Left ventricle myocardium superior (tissue), 1 donor: ENCODE measurements at places on chromosomes 5 and 9. TPM values are rescaled to one million over a fixed set of nuclear protein-coding genes. Genes with fewer than 3 reads are reported as not detected.

Gene SLC4A9
- not detected for total RNA-seq

Gene MOCS2
- 90.5 TPM for total RNA-seq

Gene CKMT2
- 2,067 TPM for total RNA-seq

Gene CCDC152
- total RNA-seq: 0.77 TPM

Gene DND1
- total RNA-seq: 0.67 TPM

Gene GFI1B
- 0.25 TPM for total RNA-seq

Gene NR4A3
- total RNA-seq: 4.1 TPM

Gene ADAMTSL1
- total RNA-seq: 0.97 TPM

Gene VCAN
- total RNA-seq: 16.9 TPM

Gene TENT4A
- 10.7 TPM for total RNA-seq

Gene PDCD1LG2
- 2.3 TPM for total RNA-seq

Gene HAPLN1
- total RNA-seq: 0.05 TPM

Gene OR1B1
- total RNA-seq: not detected

Gene RFESD
- 6.0 TPM for total RNA-seq

Gene GALNT12
- 0.64 TPM for total RNA-seq
